HuH-7 (cell line): ENCODE measurements at places on chromosomes 12 and 14.

GRCh38 chr12:113933201-113933786 is 32.8 kb downstream of the RBM19 start:
- DNase-seq = no peak

DNA sequence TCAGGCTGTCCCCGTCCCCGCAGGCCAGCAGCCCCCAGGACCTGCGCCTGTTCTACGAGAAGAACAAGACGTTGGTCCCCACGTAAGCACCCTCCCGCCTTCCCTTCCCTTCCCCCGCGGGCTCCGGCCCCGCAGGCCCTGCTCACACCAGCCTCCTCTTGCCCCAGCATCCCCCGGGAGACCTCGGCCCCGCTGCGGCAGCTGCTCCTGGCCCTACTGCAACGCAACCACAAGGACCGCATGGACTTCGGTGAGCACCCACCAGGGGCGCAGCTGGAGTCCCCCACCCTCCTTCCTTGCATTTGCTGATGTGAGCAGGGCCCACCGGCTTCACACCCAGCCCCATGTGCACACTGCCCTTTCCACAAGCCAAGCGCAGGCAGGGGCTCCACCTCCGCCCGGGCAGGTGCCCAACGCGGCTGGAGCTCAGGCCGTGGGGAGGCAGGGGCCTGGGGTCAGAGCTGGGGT is 15.4 kb downstream of the ULK1 start:
- no peak for DNase-seq

- DNase-seq = no peak
Observed at GRCh38 chr12:47234576-47235141, 154.9 kb upstream of the AMIGO2 start.

GRCh38 chr14:75824318-75824717 is 157.5 kb downstream of the TGFB3 start:
- no peak for DNase-seq

GRCh38 chr12:132111654-132112304 is 32.3 kb downstream of the DDX51 start:
- DNase-seq = no peak

- DNase-seq = no peak
Observed at GRCh38 chr12:41122894-41123293, 65.2 kb upstream of the PDZRN4 start.

DNA sequence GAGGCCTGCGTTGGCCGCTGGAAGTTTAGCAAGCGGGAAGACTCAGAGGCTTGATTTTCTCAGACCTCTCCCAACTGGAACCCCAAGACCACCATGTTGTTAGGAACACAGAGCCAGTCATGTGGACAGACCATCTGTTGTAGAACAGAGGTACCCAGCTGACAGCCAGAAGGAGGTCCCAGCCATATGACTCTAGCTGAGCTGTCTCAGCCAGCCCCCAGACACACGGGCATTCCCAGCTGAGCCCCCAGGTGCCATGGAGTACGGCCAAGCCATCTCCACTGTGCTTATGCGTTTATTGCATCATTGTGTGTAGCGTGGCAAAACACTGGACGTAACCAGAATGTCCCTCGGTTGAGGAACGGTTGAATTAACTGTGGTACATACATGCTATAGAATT is 421.9 kb downstream of the TMEM132D start:
- no peak for DNase-seq

DNA sequence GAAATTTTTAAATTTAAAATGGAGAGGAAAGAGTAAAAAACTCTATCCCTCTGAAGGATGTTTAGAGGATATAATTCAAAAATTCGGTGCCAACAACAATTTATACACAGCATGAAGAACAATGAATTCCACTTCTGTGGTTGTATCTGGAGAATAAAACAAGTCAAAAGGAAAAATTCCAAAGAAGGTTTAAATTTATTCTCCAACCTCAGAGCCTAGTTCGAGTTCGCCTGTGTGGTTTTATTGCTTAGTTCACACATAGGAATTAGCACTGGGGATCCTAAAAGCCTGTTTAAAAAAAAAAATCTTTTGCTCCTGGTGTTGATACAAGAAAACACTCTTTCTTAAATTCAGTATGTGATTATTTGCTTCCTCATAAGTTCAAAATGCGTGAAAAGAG is 79.2 kb downstream of the LLPH start:
- no peak for DNase-seq

DNA sequence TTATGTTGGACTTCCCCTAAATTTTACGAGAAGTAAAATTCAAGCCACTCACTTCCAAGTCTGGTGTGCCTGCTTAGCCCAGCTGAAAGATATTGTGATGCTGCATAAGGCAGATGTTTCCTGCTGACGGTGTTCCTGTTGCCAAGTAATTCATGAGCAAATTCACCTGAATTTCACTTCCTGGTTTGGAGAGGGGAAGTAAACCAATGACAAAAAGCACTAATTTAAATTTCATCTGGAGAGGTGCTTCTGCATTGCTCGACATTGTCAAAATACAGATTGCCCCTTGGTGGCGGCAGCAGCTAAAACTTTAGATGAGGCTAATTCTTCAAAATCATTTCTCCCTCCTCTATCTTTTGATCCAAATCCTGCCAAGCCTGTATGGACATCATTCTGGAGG is 281.1 kb downstream of the AACS start:
- no peak for DNase-seq

- no peak for DNase-seq
Observed at GRCh38 chr12:84183576-84183975, 729.0 kb downstream of the SLC6A15 start.

DNA sequence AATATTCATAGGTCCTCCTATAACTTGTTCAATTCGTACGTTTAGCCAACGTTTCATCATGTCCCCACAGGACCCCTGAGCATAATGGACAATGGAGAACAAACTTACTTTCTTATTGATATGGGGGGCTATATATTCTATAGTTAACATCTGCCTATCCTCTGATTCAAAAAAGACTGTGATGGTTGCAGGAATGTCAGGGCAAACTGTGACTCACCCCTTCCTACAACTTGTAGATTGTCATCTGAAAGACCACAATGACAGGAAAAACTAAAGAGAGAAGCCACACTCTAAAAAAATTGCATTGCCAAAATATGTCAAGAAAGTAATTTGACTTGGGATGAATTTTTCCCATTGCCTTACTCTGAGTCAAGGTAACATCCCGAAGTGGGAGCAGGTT is 50.8 kb downstream of the CATSPERB start:
- DNase-seq = no peak

DNA sequence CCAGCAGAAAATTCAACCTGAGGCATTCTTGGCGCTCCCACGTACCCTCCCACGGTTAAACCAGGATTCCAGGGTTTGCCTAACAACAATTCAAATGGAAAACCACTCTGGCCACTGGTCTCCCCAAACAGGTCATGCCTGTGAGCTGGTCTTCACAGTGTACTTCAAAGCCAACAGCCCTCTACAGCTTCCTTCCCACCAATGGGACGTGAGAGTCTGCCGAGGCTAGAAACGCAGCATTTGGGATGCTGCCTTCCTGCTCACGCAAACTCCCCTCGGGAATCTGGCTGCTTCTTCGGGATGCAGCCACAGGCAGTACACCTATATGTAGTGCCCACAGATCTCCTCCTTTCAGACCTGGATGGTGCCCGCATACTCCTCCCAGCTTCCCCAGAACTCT is 149.1 kb downstream of the KLHL28 start:
- DNase-seq = no peak

GRCh38 chr14:100295376-100296105 is 10.7 kb downstream of the SLC25A29 start:
- no peak for DNase-seq

DNA sequence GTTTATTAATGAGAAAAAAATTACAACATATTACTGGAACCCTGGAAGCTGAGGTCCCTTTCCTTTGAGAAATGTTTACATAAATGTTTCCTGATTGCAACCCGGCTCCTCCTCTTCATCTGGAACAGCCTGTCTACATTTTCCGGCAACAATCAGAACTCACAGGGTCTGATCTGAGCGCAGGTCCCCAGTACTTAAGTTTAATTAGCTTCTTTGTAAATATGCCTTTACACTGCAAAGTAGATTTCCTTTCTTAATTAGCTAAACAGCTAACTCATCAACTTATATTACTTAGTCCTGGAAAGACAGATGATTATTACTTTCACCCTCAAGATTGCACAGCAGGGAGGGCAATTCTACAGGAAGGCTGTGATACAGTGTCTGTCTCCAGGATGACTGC is 213.0 kb downstream of the MON2 start:
- no peak for DNase-seq

GRCh38 chr12:121325922-121326396 is 26.3 kb downstream of the ANAPC5 start:
- DNase-seq = no peak

GRCh38 chr12:5783289-5783920 is 161.7 kb downstream of the ANO2 start:
- no peak for DNase-seq

DNA sequence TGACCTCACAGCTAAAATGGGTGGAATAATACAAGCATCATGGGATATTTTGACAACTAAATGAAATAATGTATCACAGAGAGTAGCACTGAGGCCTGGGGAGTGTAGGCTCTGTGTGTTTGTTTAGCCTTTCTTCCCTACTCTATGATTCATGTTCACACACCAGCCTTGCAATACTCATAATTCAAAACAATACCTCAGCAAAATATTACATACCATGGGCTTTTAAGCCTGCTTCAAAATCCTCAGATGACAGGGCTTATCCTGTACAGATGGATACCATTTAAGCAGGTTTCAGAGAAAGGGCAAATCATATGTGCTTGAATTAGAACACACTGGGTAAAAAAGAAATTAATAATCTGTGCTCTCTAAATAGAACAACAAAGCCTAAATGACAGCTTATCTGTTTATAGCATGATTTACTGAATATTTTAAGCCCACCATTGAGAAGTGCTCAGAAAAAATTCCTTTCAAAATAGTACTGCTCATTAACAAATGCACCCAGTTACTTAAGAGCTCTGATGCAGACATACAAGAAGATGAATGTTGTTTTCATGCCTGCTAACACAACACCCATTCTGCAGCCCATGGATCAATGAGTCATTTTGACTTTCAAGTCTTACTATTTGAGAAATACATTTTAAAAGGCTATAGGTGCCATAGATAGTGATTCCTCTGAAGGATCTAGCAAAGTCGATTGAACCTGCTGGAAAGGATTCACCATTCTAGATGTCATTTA is 84.9 kb upstream of the ADAMTS20 start:
- DNase-seq = no peak

DNA sequence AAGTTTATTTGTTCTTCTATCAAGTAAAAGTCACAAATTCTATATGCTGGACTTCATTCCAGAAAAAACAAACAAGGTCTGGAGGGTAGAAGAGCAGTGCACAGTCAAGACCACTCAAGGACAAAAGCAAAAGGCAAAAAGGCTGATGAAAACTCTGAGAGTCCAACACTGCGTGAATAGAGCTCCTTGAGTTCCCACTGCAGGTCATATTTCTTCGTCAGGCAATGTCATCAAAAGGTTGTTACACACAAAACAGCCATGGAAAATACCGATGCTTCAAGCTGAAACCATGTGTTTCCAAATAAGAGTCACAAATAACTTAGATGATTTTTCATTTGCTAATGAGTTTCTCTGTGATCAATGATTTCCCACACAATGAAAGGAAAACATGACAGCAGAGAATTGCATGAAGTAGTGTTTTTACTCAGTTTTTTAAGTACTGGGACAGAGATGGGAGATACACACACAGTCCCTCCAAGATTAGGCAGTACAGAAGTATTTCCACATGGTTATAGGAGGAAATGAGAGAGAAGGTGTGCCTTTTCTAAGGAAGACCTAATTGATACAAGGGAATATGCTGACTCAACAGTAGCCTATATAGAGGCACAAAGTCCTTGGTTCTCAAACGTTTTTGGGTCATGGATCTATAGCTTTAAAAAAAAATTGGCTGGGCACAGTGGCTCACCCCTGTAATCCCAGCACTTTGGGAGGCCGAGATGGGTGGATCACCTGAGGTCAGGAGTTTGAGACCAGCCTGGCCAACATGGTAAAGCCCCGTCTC is 177.7 kb downstream of the MED13L start:
- DNase-seq = no peak

- no peak for DNase-seq
Observed at GRCh38 chr14:101070540-101071492, 167.3 kb upstream of the RTL1 start.

DNA sequence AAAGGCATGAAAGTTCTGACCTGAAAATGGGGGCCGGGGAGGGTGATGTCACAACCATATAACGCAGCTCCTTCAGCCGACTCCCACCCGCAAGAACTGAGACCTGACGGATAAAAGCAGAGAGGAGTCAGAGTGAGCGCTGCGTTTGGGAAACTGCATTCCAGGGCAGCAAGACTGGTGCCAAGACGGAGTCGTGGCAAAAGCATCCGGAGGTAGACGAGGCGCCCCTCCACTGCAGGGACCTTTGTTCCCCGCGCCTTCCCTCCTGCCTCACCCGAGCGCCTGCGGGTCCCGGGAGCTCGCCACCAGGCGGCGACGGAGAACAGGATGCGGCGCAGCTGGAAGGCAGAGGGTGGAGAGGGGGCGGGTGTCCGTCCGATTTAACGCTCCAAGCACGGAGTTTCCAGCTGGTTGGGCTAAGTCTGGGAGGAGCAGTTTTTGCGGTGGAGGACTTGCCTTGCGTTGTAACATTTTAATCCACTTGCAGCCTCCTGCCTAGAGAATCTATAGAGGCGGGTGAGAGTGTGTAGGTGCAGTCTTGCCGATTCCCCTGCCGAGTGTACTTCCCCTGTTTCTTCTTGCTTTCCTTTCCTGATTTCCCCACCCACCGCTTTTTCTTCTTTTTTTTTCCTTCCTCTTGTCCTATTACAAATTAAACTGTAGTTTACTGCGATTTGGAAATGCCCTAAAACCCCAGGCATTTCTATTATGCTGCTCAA is 1.2 kb upstream of the CPNE8 start:
- DNase-seq = peak; percentile 80

GRCh38 chr12:118064608-118065007 is 3.6 kb upstream of the WSB2 start:
- DNase-seq = no peak

- DNase-seq = peak; percentile 30
Observed at GRCh38 chr14:28765831-28766468, 637 bp upstream of the FOXG1 start.

GRCh38 chr14:104103061-104103445 is 17.6 kb downstream of the ASPG start:
- DNase-seq = no peak

- DNase-seq = no peak
Observed at GRCh38 chr14:61661471-61662400, 33.6 kb upstream of the HIF1A start.

DNA sequence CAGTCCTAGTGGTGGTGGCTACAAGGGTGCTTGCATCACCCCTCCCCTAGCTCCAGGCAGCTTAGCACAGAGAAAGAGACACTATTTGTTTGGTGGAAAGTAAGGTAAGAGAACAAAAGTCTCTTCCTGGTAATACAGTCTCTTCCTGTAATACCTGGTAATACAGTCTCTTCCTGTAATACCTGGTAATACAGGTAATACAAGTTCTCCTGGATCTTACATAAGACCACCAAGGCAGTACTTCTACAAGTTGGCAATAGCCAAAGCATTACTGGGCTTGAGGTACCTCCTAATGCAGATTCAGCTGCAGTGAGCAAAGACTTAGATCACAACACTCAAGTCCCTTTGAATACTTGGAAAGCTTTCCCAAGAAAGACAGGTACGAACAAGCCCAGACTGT is 77.0 kb downstream of the CATSPERB start:
- DNase-seq = no peak

- DNase-seq = no peak
Observed at GRCh38 chr12:86233126-86233525, 23.1 kb downstream of the MGAT4C start.

GRCh38 chr12:4289231-4289878 is 15.8 kb downstream of the CCND2 start:
- no peak for DNase-seq

GRCh38 chr14:100348784-100349685 is 25.9 kb downstream of the SLC25A47 start:
- no peak for DNase-seq

GRCh38 chr14:99320105-99320572 is 48.1 kb upstream of the BCL11B start:
- peak; percentile 70 for DNase-seq
